ENCODE measurements at places on chromosomes 12 and 14. TPM values are rescaled to one million over a fixed set of nuclear protein-coding genes. Genes with fewer than 3 reads are reported as not detected.

- peak; percentile 76 for DNase-seq
- H3K27ac ChIP-seq = peak overlapping the region; percentile 81
- no peak overlapping the region for H3K4me3 ChIP-seq
These were observed 304.9 kb downstream of the ZFP36L1 start for GRCh38 chr14:68487805-68488590.

DNA sequence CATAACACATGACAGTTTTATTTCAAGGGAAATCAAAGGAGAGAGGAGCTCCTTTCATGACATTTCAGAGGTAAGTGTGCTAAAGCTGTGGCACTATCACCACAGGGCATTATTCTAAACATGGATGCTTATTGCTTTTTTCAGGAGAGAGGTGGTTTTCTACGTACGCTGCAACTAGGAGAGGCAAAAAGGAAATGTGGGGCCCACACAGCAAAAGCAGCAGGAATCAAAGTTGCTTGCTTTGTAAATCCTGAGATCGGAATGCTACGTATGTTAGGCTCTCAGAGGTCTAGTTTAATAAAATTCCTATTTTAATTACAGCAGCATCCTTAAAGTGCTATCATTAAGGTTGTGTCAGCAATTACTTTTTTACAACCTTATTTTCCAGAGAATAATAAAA lies 55.0 kb upstream of the GRIP1 start:
- no peak overlapping the region for H3K4me3 ChIP-seq
- H3K27ac ChIP-seq = no peak overlapping the region
- DNase-seq = no peak
- no peaks in the 10 kb centered on the region for H3K4me1 ChIP-seq
- H3K27me3 ChIP-seq = no peaks in the 10 kb centered on the region

DNA sequence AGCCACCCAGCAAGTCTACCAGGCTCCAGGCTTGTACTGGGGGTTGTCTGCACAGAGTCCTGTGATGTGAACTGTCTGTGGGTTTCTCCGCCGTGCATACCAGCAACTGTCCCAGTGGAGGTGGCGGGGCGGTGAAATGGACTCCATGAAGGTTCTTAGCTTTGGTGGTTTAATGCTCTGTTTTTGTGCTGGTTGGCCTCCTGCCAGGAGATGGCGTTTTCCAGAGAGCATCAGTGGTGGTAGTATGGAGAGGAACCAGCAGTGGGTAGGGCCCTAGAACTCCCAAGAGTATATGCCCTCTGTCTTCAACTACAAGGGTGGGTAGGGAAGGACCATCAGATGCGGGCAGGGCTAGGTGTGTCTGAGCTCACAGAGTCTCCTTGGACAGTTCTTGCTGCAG lies 303.8 kb downstream of the TMEM121 start:
- no peak overlapping the region for H3K4me3 ChIP-seq
- H3K27me3 ChIP-seq = no peaks in the 10 kb centered on the region
- no peaks in the 10 kb centered on the region for H3K4me1 ChIP-seq
- DNase-seq = no peak

DNA sequence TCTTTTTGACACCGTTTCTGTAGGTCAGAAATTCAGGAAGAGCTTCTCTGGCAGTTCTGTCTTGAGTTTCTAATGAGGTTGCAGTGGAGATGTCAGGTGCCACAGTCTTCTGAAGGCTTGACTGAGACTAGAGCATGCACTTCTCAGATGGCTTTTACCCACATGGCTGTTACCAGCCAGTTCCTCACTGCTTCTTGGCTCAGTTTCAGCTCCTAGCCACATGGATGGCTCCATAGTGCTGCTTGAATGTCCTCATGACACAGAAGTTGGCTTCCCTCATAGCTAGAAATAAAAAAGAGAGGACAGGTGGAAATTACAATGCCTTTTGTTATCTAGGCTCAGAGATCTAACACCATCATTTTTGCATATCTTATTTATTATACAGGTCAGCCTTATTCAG lies 38.1 kb upstream of the SLC2A13 start:
- no peak overlapping the region for H3K4me3 ChIP-seq
- no peaks in the 10 kb centered on the region for H3K4me1 ChIP-seq
- H3K27me3 ChIP-seq = no peaks in the 10 kb centered on the region
- no peak for DNase-seq

DNA sequence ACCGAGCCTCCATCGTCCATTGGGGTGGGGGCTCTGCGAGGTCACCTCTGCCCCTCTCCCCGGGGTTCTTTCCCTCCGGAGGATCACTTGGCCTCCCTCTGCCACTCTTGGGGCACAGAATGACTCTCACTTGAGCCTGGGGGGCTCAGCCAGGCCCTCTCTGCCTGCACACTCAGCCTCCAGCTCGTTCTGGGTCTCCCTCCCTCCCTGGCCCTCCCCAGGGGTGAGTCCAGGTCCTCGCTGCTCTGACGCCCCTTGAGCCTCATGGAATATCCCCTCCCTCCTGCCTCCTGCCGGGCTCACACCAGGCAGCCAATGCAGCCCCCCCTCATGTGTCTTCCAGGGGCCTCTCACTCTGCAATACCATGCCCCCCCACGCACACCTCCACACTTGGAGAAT lies 17.7 kb upstream of the SFSWAP start:
- H3K36me3 ChIP-seq = no peaks in the 10 kb centered on the region
- no peak overlapping the region for H3K4me3 ChIP-seq
- H3K4me1 ChIP-seq = no peaks in the 10 kb centered on the region
- peaks cover 21% of the 10 kb centered on the region for H3K27me3 ChIP-seq

- no peaks in the 10 kb centered on the region for H3K4me1 ChIP-seq
- H3K36me3 ChIP-seq = no peaks in the 10 kb centered on the region
- no peak overlapping the region for H3K4me3 ChIP-seq
- H3K27me3 ChIP-seq = peaks cover 27% of the 10 kb centered on the region
- DNase-seq = no peak
These were observed 129.9 kb upstream of the PRMT8 start for GRCh38 chr12:3361146-3361545.

The SERPINA10 gene
- not detected for total RNA-seq

The PGF gene
- 1.2 TPM for total RNA-seq

The MUCL1 gene
- not detected for total RNA-seq

The LUM gene
- 46.7 TPM for total RNA-seq
